PC-9 (cell line): ENCODE measurements at places on chromosomes 1 and 21. TPM values are rescaled to one million over a fixed set of nuclear protein-coding genes. Genes with fewer than 3 reads are reported as not detected.
A peak's percentile ranks its signal among the peaks of the same experiment; 100 is the strongest.

DNA sequence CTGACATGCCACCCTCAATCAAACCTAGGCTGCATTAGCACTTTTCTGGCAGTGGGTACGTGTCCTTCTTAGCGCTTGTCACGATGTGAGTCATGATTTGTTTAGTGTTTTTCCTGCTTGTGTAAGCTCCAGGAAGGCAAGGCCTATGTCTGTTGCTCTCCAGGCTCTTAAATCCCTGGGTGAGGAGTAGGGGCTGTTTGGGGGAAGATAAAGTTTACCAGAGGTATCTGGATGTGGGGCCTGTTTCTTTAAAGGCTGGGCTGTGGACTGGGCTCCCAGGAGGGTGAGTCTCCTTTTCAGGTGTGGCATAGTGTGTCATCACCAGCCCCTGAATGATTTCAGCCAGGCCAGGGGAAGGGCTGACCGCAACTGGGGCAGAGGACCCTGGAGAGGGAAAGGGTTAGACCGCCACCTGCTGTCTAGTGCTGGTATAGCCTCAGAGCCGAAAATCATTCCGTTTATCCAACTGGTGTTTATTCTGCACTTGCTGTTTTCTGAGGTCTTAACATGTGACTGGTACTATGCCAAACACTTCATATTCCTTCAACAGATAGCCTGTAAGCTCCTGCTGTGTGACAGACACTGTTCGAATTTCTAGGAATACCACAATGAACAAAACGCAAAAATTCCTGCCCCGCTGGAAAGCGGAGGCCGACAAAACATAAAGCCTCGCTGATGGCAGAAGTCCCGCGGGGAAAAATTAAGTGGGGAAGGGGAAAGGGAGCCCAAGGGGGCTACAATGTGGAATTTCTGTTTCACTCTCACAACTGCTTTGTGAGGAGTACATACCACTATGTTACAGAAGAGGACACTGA lies 9.7 kb downstream of the SERINC2 start:
- peak; percentile 82 for DNase-seq
- no peaks in the 10 kb centered on the region for H3K27me3 ChIP-seq
- peak overlapping the region; percentile 82 for H3K27ac ChIP-seq
- H3K36me3 ChIP-seq: no peaks in the 10 kb centered on the region
- no peak overlapping the region for H3K4me3 ChIP-seq

DNA sequence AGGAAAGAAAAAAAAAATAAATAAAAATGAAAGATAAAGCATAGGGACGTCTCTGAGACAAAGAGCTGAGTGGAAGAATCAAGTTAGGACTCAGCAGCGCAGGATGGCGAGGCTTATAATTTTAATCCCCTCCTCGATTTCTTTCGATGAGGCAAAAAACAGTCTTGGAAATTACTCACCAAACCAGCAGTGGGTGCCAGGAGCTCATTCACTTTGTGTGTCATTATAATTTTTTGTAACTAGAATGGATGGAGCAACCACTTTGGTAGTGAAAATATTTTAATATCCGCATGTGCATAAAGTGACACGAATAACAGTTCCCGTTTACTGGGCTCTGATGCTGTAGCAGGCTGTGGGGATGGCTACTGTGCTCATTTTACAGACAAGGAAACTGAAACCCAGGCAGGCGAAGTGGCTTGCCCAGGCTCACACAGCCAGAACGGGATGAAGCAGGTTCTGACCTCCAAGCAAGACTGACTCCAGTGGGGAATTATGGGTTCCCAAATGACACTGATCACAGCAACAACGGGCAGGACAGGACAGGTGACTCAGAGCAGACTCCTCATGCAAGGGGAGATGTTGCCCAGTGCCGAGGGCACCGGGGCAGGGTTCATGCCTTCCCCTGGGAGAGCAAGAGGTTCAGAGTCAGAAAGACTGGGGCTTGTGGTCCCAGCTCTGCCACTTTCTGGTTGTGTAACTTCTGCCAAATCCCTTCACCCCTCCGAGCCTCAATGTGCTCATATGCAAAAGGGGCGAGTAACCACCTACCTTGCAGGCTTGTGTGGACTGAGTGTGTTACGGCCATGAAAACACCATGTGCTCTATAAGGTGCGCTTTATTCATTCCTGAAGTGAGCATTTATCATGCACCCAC lies 63.6 kb downstream of the RUNX3 start:
- H3K36me3 ChIP-seq: no peaks in the 10 kb centered on the region
- no peak overlapping the region for H3K27ac ChIP-seq
- no peaks in the 10 kb centered on the region for H3K27me3 ChIP-seq

- peak; percentile 30 for DNase-seq
- no peak overlapping the region for H3K4me3 ChIP-seq
- peaks cover 9% of the 10 kb centered on the region for H3K4me1 ChIP-seq
- H3K27ac ChIP-seq: no peak overlapping the region
Observed at GRCh38 chr1:91026320-91026719, 4.5 kb upstream of the ZNF644 start.

DNA sequence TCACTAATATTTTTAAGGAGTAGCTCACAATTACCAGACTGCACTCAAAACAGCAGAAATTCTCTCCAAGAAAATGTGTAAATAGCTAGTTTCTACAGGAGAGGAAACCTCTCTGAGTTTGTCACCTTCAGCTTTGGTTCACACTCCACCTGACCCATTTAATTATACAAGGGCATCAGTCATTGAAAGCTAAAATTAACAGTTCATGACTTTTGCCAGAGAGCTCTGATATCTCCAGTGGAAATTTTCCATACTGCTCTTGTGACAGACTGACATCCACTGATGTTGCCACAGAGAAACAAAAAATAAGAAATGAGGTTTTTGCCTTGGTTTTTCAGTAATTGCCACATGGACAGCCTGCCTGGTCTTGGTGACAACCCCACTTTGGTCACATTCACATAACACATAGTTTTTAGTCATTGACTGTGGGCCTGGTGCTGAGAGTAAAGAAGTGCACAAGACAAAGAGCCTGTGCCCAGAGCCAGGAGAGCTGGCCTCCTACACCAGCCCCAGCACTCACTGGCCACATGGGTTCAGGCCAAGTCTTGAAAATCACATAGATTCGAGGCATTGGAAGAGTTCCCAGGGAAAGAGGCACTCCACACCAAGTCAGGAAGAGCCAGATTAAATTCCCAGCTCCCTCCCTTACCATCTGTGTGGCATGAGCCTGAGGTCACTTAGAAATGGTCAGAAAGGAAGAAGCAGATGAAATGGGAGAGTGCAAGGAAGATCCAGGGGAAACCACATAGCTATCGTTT lies 13.8 kb upstream of the SIM2 start:
- no peaks in the 10 kb centered on the region for H3K36me3 ChIP-seq
- DNase-seq: no peak
- H3K4me1 ChIP-seq: no peaks in the 10 kb centered on the region
- H3K4me3 ChIP-seq: no peak overlapping the region
- H3K27ac ChIP-seq: no peak overlapping the region

C1orf87 gene
- not detected in 2 replicates for total RNA-seq

- no peak overlapping the region for H3K4me3 ChIP-seq
- no peaks in the 10 kb centered on the region for H3K27me3 ChIP-seq
- H3K4me1 ChIP-seq: 0 out of 2 replicates have a peak, but pooled peaks cover 5% of the 10 kb centered on the region
- no peaks in the 10 kb centered on the region for H3K36me3 ChIP-seq
- no peak overlapping the region for H3K27ac ChIP-seq
Observed at GRCh38 chr1:26317146-26317545, 612 bp upstream of the CD52 start.

- no peaks in the 10 kb centered on the region for H3K36me3 ChIP-seq
- H3K4me1 ChIP-seq: peaks cover 7% of the 10 kb centered on the region
- H3K27me3 ChIP-seq: no peaks in the 10 kb centered on the region
- DNase-seq: no peak
- no peak overlapping the region for H3K27ac ChIP-seq
Observed at GRCh38 chr21:37057614-37058013, 15.3 kb downstream of the PIGP start.

DIO1 gene
- total RNA-seq: not detected in 2 replicates

- H3K27me3 ChIP-seq: peaks cover 5% of the 10 kb centered on the region; the same call in 1 of the 2 replicates
- H3K4me3 ChIP-seq: no peak overlapping the region
- no peak overlapping the region for H3K27ac ChIP-seq
- DNase-seq: no peak
Observed at GRCh38 chr1:25095635-25096200, 136.6 kb downstream of the SYF2 start.

GRCh38 chr1:89898695-89899470 lies 78.1 kb downstream of the LRRC8D start:
- peaks cover 20% of the 10 kb centered on the region for H3K4me1 ChIP-seq
- no peak overlapping the region for H3K4me3 ChIP-seq
- no peak for DNase-seq
- peaks cover 54% of the 10 kb centered on the region for H3K36me3 ChIP-seq
- no peak overlapping the region for H3K27ac ChIP-seq

DNA sequence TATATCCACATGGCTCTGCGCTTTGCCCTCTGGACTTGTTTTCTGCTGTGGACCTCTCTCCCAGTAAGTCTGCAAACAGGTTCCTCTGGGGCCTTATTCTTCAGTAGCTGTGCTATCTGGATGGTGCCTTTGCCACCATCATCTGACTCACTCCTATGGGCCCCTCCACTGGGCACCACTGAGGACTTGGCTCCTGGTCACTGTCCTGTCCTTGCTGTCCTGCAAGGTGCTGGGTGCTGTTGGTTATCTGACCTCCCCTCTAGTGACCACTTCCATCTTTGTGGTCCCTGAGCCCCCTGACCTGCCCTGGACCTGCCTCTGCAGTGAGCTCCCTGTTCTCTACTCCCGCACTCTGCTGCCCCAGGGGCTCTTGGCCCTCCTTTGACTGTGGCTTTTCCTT lies 6.7 kb downstream of the CNIH3 start:
- no peak overlapping the region for H3K4me3 ChIP-seq
- H3K36me3 ChIP-seq: 0 out of 2 replicates have a peak, but pooled peaks cover 8% of the 10 kb centered on the region
- no peaks in the 10 kb centered on the region for H3K27me3 ChIP-seq
- H3K4me1 ChIP-seq: peaks cover 53% of the 10 kb centered on the region

DNA sequence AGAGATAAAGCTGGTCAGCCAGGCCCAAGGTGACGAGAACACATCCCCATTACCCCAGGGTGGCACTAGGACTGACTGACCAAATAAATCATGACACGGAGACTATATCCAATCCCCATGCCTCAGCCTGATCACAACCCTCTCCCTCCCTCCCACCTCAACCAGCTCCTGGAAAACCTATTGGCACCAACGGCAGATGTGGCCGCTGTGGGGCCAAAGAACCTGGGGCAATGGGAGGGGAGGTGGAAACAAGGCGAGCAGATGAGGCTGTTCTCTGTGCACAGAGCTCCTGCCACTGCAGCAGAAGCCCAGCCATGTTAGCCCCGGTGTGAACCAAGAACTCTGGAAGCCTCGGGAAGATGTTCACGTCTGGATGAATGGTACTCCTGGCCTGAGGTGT lies 77.6 kb downstream of the CD247 start:
- H3K36me3 ChIP-seq: no peaks in the 10 kb centered on the region
- H3K27me3 ChIP-seq: no peaks in the 10 kb centered on the region
- no peak overlapping the region for H3K27ac ChIP-seq
- no peak for DNase-seq

- H3K36me3 ChIP-seq: no peaks in the 10 kb centered on the region
- DNase-seq: no peak
- no peak overlapping the region for H3K27ac ChIP-seq
- H3K4me1 ChIP-seq: no peaks in the 10 kb centered on the region
- H3K4me3 ChIP-seq: no peak overlapping the region
- peaks cover 38% of the 10 kb centered on the region for H3K27me3 ChIP-seq
Observed at GRCh38 chr1:222791006-222791710, 23.7 kb upstream of the DISP1 start.

NUDT17 gene
- total RNA-seq: 1.0 and 1.5 TPM in 2 replicates

GRCh38 chr1:20814534-20814871 lies 27.4 kb upstream of the HP1BP3 start:
- no peak overlapping the region for H3K4me3 ChIP-seq
- no peaks in the 10 kb centered on the region for H3K36me3 ChIP-seq
- no peak overlapping the region for H3K27ac ChIP-seq
- no peaks in the 10 kb centered on the region for H3K27me3 ChIP-seq
- DNase-seq: no peak
- H3K4me1 ChIP-seq: no peaks in the 10 kb centered on the region

DNA sequence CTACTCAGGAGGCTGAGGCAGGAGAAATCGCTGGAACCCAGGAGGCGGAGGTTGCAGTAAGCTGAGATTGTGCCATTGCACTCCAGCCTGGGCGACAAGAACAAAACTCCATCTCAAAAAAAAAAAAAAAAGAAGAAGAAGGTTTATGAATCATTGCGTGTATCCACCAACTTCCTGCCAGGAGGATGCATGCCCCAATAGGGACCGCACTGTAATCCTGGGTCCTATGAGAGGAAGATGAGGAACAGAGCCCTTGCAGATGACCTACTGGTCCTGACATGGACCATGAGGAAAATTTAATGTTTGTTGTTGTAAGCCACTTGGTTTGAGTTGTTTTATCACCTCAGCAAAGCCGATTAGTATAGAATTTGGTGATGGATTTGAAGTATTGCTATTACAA lies 56.7 kb downstream of the PTGS2 start:
- H3K4me3 ChIP-seq: no peak overlapping the region
- H3K36me3 ChIP-seq: no peaks in the 10 kb centered on the region
- H3K4me1 ChIP-seq: no peaks in the 10 kb centered on the region
- H3K27ac ChIP-seq: no peak overlapping the region
- no peak for DNase-seq
- H3K27me3 ChIP-seq: no peaks in the 10 kb centered on the region

DNA sequence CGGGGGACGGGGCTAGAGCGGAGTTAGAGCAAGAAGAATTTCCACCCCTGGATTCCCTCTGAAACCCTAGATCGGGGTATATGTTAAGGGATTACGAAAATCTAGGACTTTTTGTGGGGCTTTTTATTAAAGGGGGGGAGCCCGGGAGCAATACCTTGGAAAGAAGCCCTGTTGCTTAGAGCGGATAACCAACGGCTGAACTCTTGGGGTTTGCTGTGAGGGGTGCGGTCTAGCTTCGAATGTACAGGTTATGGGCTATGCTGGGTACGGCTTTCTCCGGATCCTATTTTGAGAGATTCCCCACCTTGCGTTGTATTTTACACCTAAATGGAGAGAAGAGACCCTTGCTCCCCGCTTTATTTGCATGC lies 626 bp downstream of the DYRK3 start:
- no peaks in the 10 kb centered on the region for H3K27me3 ChIP-seq
- no peak for DNase-seq
- no peaks in the 10 kb centered on the region for H3K36me3 ChIP-seq
- peaks cover 10% of the 10 kb centered on the region for H3K4me1 ChIP-seq
- no peak overlapping the region for H3K27ac ChIP-seq
- H3K4me3 ChIP-seq: peak overlapping the region; percentile 80

GRCh38 chr1:21097729-21098128 lies 79.0 kb downstream of the EIF4G3 start:
- no peak for DNase-seq
- H3K36me3 ChIP-seq: 0 out of 2 replicates have a peak, but pooled peaks cover 5% of the 10 kb centered on the region
- no peak overlapping the region for H3K27ac ChIP-seq
- H3K4me3 ChIP-seq: no peak overlapping the region

DNA sequence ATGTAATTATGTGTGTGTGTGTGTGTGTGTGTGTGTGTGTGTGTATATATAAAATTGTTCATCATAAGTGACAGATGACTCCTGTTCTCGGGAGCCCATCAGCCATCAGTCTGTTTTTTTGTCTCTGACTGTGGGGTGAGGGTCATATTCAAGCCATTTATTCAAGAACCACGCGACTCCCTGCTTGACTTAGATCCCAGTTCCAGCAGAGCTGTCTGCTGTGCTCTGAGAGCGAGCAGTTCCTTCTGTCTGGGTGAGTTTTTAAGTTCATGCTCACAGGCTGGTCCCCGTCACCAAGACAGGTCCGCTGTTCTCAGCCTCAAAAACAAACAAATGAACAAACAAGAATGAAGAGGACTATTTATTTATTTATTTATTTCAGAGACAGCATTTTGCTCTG lies 18.3 kb upstream of the NPPB start:
- no peaks in the 10 kb centered on the region for H3K4me1 ChIP-seq
- no peak overlapping the region for H3K27ac ChIP-seq
- peaks cover 27% of the 10 kb centered on the region; the same call in 1 of the 2 replicates for H3K27me3 ChIP-seq
- no peak for DNase-seq
- no peaks in the 10 kb centered on the region for H3K36me3 ChIP-seq
- H3K4me3 ChIP-seq: no peak overlapping the region

FCER1A gene
- total RNA-seq: not detected in 2 replicates

NCMAP gene
- 0.20 and 0.50 TPM in 2 replicates for total RNA-seq

SIK1 gene
- total RNA-seq: 28.5 and 37.7 TPM in 2 replicates

ADPRS gene
- 30.0 and 43.1 TPM in 2 replicates for total RNA-seq
